Activated naive CD4-positive, alpha-beta T cell treated with anti-CD3 and anti-CD28 coated beads for 36 hours (primary cell): ENCODE measurements at places on chromosomes 6 and 20. TPM values are rescaled to one million over a fixed set of nuclear protein-coding genes. Genes with fewer than 3 reads are reported as not detected.

GRCh38 chr6:12293235-12293930 lies 3.2 kb downstream of the EDN1 start:
- H3K36me3 ChIP-seq, result no peaks in the 10 kb centered on the region
- no peak for DNase-seq
- H3K4me3 ChIP-seq, result no peak overlapping the region
- H3K27me3 ChIP-seq, result peaks cover 26% of the 10 kb centered on the region
- peaks cover 14% of the 10 kb centered on the region for H3K4me1 ChIP-seq

GRCh38 chr6:39104528-39104927 lies 10.5 kb downstream of the SAYSD1 start:
- H3K27me3 ChIP-seq, result no peaks in the 10 kb centered on the region
- no peak overlapping the region for H3K4me3 ChIP-seq
- peaks cover 29% of the 10 kb centered on the region for H3K4me1 ChIP-seq
- H3K36me3 ChIP-seq, result peaks cover 23% of the 10 kb centered on the region

DNA sequence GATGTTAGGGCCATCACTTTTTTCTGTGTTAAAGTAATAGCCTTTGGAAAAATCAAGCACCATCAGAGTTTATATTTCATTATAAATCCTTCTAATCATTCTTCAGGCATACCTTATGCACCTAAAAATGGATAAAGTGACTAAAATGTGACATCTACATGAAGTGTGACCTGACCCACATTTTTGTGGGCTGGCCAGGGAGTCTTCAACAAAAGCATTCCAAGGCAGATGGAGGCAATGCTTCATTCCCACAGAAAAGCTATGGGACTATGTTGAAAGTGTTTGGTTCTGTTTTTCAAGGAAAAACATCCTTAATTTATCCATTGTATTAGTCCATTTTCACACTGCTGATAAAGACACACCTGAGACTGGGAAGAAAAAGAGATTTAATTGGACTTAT lies 58.8 kb upstream of the LTV1 start:
- peaks cover 47% of the 10 kb centered on the region for H3K36me3 ChIP-seq
- no peaks in the 10 kb centered on the region for H3K27me3 ChIP-seq
- H3K4me1 ChIP-seq, result no peaks in the 10 kb centered on the region
- no peak overlapping the region for H3K4me3 ChIP-seq
- no peak overlapping the region for H3K27ac ChIP-seq
- DNase-seq, result no peak

- DNase-seq, result no peak
- no peaks in the 10 kb centered on the region for H3K4me1 ChIP-seq
- H3K27ac ChIP-seq, result no peak overlapping the region
- no peaks in the 10 kb centered on the region for H3K27me3 ChIP-seq
Measured at GRCh38 chr20:11247046-11248010, 573.5 kb upstream of the JAG1 start.

DNA sequence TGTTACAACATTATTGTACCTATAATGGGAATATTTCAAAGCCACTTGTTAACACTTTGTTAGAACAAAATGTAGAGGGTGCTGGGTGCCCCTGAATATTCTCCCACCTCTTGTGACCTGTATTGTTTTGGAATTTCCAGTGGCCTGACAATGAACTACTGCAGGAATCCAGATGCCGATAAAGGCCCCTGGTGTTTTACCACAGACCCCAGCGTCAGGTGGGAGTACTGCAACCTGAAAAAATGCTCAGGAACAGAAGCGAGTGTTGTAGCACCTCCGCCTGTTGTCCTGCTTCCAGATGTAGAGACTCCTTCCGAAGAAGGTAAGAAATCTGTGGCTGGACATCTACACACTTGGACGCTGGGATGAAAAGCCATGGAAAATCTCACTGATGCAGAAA lies 28.9 kb downstream of the PLG start:
- peaks cover 15% of the 10 kb centered on the region for H3K27me3 ChIP-seq
- no peak overlapping the region for H3K27ac ChIP-seq
- H3K4me3 ChIP-seq, result no peak overlapping the region
- H3K36me3 ChIP-seq, result no peaks in the 10 kb centered on the region

DNA sequence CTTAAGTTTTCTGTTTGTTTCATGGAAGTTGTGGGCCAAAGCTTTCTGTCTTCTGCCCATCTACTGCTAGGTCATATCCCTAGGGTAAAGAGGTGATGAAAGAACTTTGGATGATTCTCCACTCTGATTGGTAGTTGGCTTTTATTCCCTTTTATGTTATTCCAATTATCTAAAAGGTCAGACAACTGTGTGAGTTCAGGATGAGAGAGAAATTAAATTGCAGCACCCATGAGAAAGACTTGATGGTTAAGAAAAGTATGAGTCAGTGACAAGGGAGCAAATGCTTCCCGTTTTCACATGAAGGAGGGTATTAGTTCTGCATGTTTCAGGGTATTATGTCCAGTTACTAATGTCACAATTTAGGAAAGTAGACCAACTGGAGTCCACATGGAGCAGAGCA lies 136.3 kb downstream of the CD109 start:
- no peak for DNase-seq
- peaks cover 1% of the 10 kb centered on the region for H3K36me3 ChIP-seq
- no peak overlapping the region for H3K4me3 ChIP-seq
- no peaks in the 10 kb centered on the region for H3K27me3 ChIP-seq
- H3K27ac ChIP-seq, result no peak overlapping the region

DNA sequence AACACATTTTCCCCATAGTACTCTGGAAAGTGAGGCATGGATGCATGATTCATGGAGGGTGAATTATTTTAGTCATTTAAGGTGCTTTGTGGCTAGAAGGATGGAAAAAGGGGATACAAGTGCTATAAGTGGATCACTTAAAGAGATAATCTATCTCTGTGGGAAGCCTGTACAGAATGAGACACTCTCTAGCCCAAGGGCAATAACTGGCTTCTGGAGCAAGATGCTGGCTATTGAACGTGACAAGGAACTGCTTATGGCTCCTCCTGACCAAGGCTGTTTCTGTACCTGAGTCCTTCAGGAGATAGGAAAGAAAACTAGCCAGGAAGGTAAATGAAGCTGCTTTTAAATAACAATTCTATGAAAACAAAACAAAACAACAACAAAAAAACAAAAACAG lies 590.7 kb downstream of the EYS start:
- H3K27ac ChIP-seq, result no peak overlapping the region
- H3K4me3 ChIP-seq, result no peak overlapping the region
- H3K27me3 ChIP-seq, result no peaks in the 10 kb centered on the region
- no peak for DNase-seq
- no peaks in the 10 kb centered on the region for H3K36me3 ChIP-seq
- no peaks in the 10 kb centered on the region for H3K4me1 ChIP-seq

DNA sequence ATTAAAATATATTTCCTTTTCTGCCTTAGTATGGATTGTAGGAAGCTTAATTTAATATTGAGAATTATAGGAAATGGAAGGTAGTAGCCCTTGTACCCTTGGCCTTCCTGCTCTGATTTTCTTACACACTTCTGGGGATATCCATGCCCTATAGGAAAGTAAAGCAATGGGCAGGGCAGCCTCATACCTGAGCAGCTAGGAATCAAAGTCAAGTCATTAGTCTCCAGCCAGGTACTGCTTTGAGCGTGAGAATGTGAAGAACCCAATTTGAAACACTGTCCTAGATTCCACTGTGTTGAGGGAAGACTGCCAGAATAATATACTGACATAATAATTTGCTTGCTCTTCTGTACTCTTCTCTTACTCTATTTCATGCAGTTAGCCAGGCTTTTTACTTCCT lies 51.0 kb upstream of the L3MBTL3 start:
- no peak overlapping the region for H3K4me3 ChIP-seq
- DNase-seq, result no peak
- H3K27me3 ChIP-seq, result peaks cover 9% of the 10 kb centered on the region
- no peaks in the 10 kb centered on the region for H3K36me3 ChIP-seq

DNA sequence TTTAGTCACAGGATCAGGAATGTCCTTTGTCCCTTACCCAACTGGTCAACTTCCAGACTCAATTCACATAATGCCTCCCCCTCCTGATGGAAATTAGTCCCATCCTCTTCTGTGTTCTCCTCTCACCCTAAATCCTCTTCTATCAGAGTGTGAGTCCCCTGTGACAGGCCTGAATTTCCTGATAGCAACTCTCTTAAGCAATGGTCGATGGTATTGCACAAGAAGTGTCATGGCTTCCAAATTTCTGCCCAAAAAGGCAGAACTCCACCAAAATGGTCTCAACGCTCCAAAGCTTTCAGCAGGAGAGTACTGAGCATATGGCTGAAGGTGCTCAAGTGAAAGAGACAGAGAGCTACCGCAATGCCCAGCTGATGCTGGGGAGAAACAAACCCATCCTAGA lies 2.4 kb downstream of the PREP start:
- no peak overlapping the region for H3K4me3 ChIP-seq
- H3K27me3 ChIP-seq, result no peaks in the 10 kb centered on the region
- DNase-seq, result no peak
- peaks cover 62% of the 10 kb centered on the region for H3K4me1 ChIP-seq
- no peak overlapping the region for H3K27ac ChIP-seq
- peaks cover 7% of the 10 kb centered on the region for H3K36me3 ChIP-seq

GRCh38 chr6:56790414-56790813 lies 147.7 kb upstream of the DST start:
- no peak overlapping the region for H3K27ac ChIP-seq
- peaks cover 10% of the 10 kb centered on the region for H3K27me3 ChIP-seq
- DNase-seq, result no peak

- peaks cover 25% of the 10 kb centered on the region for H3K4me1 ChIP-seq
- DNase-seq, result no peak
- no peak overlapping the region for H3K27ac ChIP-seq
- H3K36me3 ChIP-seq, result no peaks in the 10 kb centered on the region
Measured at GRCh38 chr6:5088780-5089179, 3.6 kb downstream of the PPP1R3G start.

- no peak overlapping the region for H3K27ac ChIP-seq
- DNase-seq, result no peak
- H3K36me3 ChIP-seq, result no peaks in the 10 kb centered on the region
- peaks cover 13% of the 10 kb centered on the region for H3K27me3 ChIP-seq
Measured at GRCh38 chr6:117229870-117230269, 35.5 kb upstream of the VGLL2 start.

The OLIG3 gene
- not detected for total RNA-seq

The CALHM4 gene
- not detected for total RNA-seq

The HLA-G gene
- 0.22 TPM for total RNA-seq

The CCDC28A gene
- total RNA-seq, result 19.2 TPM
